Fibroblast of mammary gland (primary cell): ENCODE measurements at places on chromosomes 16 and 17.

DNA sequence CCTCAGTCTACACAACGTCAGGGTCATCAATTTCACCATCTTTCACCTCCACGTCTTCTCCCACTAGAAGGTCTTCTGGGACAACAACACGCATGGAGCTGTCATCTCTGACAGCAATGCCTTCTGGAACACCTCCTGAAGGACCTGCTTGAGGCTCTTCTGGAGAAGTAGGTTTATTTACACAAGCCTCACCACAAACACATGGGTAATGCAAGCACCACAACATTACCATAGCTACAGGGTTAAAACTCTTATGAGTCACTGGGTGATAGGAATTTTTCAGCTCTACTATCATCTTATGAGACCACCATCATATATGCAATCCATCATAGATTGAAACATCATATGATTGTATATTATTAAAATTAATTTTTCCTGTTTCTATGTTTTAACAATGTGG, 215.4 kb downstream of the CHD9NB start:
- no peak for DNase-seq

DNA sequence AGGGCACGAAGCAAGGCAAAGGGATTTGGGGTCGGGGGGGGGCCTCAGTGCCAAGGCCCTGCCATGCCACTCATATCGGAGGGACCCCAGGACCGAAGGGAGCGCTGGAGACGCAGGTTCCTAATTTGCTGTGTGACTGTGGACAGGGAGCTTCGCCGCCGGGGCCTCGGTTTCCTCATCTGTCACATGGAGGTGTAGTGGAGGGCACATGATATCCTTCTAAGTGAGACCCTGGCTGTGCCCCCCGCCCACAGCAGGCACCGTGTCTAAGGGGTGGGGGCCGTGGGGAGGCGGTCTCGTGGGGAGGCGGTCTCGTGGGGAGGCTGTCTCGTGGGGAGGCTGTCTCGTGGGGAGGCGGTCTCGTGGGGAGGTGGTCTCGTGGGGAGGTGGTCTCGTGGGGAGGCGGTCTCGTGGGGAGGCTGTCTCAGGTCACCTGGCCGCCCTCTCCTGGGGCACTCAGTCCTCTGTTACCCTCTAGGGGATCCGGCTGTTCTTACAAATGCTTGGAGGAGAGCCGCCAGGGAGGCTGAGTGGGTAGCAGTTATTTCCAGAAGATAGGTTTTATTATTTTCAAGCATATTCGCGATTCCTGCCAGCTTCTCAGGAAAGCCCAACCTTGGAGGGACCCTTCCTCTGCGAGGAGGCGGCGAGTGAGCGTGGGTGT, 205.0 kb downstream of the NTN1 start:
- no peak for DNase-seq

GRCh38 chr17:34837876-34838478, 123.3 kb downstream of the CCT6B start:
- no peak for DNase-seq

DNA sequence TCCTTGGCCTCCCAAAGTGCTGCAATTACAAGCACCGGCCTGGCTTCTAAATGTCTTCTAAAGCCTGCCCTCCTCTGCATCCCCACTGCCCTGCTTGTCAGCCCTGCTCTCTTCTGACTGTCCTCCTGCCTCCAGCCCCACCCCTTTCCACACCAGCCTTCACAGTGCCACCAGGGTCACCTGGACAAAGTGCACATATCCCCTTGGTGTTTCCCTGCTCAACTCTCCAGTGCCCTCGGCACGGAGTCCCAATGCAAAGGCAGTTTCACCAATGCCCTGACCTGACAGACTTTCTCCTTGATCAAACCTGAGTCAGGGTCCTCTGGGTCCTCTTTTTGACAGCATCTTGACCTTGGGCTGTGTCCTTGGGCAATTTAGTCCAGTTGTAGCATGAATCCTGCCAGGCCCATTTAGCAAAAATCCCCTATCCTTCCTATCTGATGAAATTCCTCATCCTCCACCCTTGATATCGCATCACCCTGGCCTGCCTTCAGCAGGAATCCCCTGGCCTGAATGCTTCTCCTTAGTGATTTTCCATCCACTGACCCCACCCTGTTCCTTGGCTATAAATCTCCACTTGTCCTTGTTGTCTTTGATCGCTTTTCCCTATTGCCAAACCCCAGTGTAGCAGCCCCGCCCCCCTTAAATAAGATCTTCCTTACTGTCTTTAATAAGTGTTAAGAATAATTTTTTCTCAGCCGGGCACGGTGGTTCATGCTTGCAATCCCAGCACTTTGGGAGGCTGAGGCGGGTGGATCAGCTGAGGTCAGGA, 42.7 kb upstream of the ETV4 start:
- DNase-seq = no peak

DNA sequence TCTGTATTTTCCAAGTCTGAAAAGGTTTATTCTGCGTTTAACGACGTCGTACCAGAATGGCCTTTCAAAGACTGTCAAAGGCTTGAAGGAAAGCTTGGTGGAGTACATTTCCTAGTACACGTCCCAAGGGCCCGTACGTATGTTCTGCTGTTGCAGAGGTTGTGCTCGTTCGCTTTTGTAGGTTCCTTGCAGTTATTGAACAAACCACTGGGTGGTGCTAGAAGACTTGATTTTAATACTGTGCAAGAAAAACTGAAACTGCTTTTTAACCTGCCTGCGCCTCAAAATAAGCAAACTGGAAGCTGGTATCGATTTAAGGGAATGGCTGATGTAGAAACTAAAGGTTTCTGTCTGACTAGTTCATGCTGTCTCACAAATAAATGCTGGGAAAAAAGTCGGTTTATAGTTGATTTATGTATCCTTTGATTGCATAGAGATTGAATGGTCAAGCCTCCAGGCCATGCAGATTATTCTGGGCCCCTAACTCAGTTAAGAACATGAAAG, 54.6 kb downstream of the USP10 start:
- DNase-seq = peak; percentile 94
